ENCODE measurements at places on chromosomes 4 and X. TPM values are rescaled to one million over a fixed set of nuclear protein-coding genes. Genes with fewer than 3 reads are reported as not detected.

DNA sequence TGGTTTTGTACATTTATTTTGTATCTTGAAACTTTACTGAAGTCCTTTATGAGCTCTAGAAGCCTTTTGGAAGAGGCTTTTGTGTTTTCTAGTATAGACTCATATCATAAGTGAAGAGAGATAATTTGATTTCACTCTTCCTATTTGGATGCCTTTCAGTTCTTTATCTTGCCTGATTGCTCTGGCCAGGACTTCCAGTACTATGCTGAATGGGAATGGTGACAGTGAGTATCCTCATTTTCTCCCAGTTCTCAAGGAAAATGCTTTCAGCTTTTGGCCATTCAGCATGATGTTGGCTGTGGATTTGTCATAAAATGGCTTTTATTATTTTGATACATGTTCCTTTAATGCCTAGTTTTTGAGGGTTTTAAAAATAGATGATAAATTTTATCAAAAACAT lies 1061.3 kb downstream of the STPG2 start:
- no peaks in the 10 kb centered on the region for H3K4me1 ChIP-seq
- DNase-seq: no peak
- H3K27me3 ChIP-seq: no peaks in the 10 kb centered on the region
- H3K36me3 ChIP-seq: no peaks in the 10 kb centered on the region

GRCh38 chr4:113641025-113641431 lies 120.5 kb downstream of the CAMK2D start:
- H3K4me3 ChIP-seq: no peak overlapping the region
- no peak for DNase-seq
- peak overlapping the region; percentile 91 for H3K27ac ChIP-seq
- peaks cover 70% of the 10 kb centered on the region for H3K4me1 ChIP-seq

DNA sequence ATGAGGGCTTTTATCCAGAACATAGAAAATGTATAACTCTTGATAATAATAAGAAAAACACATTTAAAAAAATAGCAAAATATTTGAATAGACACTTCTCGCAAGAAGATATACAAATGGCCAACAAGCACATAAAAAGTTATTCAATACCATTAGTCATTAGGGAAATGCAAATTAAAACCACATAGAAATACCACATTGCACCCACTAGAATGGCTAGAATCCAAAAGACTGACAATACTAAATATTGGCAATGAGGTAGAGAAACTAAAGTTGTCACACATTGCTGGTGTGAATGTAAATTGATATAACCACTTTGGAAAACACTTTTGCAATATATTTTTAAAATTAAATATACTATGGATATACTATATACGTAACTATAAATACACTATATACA lies 754.3 kb upstream of the MAGEB2 start:
- no peaks in the 10 kb centered on the region for H3K36me3 ChIP-seq
- H3K27ac ChIP-seq: no peak overlapping the region
- H3K27me3 ChIP-seq: no peaks in the 10 kb centered on the region
- H3K4me3 ChIP-seq: no peak overlapping the region
- H3K4me1 ChIP-seq: no peaks in the 10 kb centered on the region

GRCh38 chr4:88166608-88167007 lies 8.2 kb upstream of the ABCG2 start:
- H3K4me3 ChIP-seq: no peak overlapping the region
- no peak for DNase-seq
- H3K27me3 ChIP-seq: no peaks in the 10 kb centered on the region

The RTL3 gene
- not detected for total RNA-seq

The DLG3 gene
- 53.5 TPM for total RNA-seq

All from thyroid gland (tissue), 4 donors.